ENCODE measurements at places on chromosomes 13 and 19.

DNA sequence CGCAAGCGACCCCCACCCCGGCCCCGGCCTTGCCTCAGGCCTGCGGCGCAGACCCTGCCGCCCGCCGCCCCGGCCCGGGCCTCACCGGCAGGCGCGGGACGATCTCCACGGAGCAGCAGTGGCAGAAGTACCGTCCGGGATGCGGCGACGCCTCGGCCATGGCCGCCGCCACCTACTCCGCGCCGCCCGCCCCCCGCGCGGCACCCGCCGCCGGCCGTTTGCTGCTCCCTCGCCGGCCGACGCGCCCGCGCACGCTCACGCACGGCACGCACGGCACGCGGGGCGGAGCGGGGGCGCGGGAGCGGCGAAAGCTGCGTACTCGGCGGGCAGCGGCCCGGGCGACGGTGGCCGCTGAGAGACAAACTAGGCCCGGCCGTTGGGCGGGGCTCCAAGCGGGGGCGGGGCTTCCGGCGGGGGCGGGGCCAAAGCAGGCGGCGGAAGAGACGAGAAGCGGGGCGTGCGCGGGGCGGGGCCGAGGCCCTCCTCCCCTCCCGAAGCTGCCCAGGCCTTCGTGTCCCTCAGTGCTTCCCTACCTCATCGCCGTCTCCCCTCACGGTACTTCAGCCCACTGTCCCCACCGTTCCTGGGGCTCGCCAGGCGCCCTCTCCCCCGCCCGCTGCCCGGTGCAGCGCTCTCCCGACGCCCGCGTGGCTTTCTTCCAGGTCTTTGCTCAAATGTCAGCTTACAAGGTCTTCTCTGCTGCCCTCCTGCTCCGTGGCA lies at the start of gene RNF126:
Gene RNF126, minus strand, starts transcription at position 253 of the 720 bp plus-strand sequence. Its CDS starts 93 bp downstream, at position 160.
- H3K4me3 ChIP-seq: peak within 1 kb of the TSS; percentile 88
- DNase-seq: peak; percentile 96
- peaks cover 16% of the 10 kb centered on the region for H3K4me1 ChIP-seq
- no peaks in the 10 kb centered on the region for H3K27me3 ChIP-seq
- H3K36me3 ChIP-seq: no peaks in the 10 kb centered on the region

DNA sequence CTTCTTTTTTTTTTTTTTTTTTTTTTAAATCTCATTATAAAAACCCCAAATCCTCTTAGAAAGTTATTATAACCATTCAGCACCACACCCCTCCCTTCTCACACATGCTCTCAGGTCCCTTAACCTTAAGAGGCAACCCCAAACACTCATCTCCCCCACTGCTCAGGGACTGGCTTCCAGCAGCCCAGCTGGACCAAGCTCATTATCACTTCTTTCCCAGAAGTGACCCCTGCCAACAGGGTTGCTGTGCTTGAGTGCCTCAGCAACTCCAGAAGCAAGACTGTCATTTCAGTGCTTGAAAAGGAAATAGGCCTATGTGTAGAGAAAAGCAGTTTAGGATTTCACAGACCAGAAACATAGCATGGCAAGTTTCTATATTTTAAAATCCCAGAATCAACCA lies 84.3 kb downstream of the SLAIN1 start:
- H3K4me1 ChIP-seq: no peaks in the 10 kb centered on the region
- DNase-seq: no peak
- H3K4me3 ChIP-seq: no peak overlapping the region
- no peak overlapping the region for H3K27ac ChIP-seq
- no peaks in the 10 kb centered on the region for H3K27me3 ChIP-seq

GRCh38 chr13:113302986-113303385 lies 5.9 kb downstream of the LAMP1 start:
- H3K36me3 ChIP-seq: no peaks in the 10 kb centered on the region
- H3K27ac ChIP-seq: no peak overlapping the region
- no peak for DNase-seq
- no peak overlapping the region for H3K4me3 ChIP-seq

- no peak for DNase-seq
- H3K27ac ChIP-seq: no peak overlapping the region
- H3K4me3 ChIP-seq: no peak overlapping the region
- H3K36me3 ChIP-seq: no peaks in the 10 kb centered on the region
- no peaks in the 10 kb centered on the region for H3K27me3 ChIP-seq
- no peaks in the 10 kb centered on the region for H3K4me1 ChIP-seq
Observed at GRCh38 chr13:23175920-23176319, 4.9 kb upstream of the SGCG start.

DNA sequence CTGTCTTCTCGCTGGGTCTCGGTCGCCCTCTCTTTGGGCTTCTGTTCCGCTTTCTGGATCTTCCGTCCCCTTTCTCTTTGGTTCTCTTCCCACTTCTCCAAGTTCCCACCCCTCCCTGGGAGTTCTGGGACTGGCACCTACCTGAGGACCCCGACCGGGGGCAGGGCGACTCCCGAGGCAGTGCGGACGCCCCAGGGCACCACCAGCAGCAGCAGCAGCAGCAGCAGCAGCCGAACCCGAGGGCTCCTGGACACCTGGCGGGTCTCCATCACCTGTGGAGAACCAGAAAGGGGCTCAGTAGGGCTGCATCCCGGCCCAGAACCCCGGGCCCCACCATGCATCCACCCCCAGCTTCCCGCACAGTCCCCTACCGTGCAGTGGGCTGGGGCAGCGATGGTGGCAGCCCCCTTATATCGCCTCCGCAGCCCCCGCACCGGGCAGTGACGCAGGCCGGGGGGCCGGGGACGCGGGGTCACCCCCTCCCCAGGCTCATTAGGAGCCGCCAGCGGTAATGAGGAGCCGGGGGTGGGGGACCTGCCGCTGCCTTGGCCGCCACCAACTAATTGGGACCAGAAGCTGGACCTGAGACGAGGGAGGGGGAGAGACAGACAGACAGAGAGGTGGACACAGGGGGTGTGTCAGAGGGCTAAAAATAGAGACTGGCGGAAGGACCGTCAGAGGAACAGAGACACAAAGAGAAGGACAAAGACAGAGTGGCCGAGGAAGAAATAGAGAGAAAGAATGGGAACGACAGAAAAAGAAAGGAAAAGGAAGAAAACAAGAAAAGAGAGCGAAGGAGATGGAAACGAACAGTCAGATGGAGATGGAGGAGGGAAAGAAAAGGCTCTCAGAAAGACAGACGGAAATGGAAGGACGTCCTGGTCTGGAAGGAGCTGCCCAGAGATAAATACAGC lies at the start of gene PTH2:
Gene PTH2, minus strand, starts transcription at position 371 of the 914 bp plus-strand sequence. Its CDS starts 102 bp downstream, at position 269.
- no peaks in the 10 kb centered on the region for H3K36me3 ChIP-seq
- DNase-seq: no peak
- peaks cover 21% of the 10 kb centered on the region for H3K4me1 ChIP-seq
- H3K4me3 ChIP-seq: peak within 1 kb of the TSS; percentile 38

- DNase-seq: no peak
- H3K36me3 ChIP-seq: no peaks in the 10 kb centered on the region
- no peak overlapping the region for H3K4me3 ChIP-seq
- H3K4me1 ChIP-seq: no peaks in the 10 kb centered on the region
Observed at GRCh38 chr13:38543561-38543960, 143.3 kb upstream of the FREM2 start.

- no peak for DNase-seq
- H3K4me3 ChIP-seq: peak overlapping the region; percentile 99
- peaks cover 7% of the 10 kb centered on the region for H3K4me1 ChIP-seq
Observed at GRCh38 chr19:49512970-49513745, 697 bp downstream of the FCGRT start.

DNA sequence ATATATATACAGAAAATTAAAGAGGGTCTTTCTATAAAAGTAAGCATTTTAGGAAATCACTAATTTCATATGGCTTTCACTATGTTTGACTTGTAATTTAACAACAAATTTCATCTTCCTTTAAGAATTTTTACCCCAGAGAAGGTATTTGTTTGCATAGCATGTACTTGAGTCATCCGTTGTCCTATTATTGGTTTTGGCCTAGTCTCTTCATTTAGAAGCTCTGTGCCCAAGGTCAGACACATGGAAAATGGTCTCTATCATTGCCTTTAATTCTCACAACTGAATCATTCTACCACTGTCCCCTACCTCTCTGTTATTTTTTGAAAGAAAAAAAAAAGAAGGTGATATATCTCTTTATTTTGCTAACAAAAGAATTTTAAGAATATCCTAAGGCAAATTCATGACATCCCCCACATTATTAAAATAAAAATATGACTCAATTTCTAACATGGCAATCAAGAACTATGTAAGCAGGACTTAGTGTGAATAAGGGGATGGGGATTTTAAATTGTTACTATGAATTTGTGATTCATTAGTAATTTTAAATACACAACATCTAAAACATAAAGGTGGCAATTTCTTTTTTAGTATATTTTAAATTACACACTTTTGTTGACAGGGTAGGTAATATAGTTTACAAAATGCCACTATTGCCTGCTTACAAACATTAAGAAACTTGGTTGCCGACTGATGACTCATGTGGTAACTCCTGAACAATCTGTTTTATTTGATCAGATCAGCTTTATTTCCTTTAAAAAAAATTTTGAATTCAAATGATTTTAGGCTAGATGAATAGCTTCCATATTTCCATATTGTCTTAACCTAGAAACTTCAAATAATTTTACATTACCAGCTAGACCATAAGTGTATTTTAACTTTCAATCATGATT lies 13.9 kb downstream of the SLITRK5 start:
- no peaks in the 10 kb centered on the region for H3K4me1 ChIP-seq
- no peak overlapping the region for H3K4me3 ChIP-seq
- no peak for DNase-seq

GRCh38 chr13:33322965-33323668 lies 37.6 kb upstream of the STARD13 start:
- peaks cover 4% of the 10 kb centered on the region for H3K4me1 ChIP-seq
- H3K36me3 ChIP-seq: no peaks in the 10 kb centered on the region
- H3K27ac ChIP-seq: peak overlapping the region; percentile 63
- no peaks in the 10 kb centered on the region for H3K27me3 ChIP-seq

GRCh38 chr13:20461860-20462532 lies 63.7 kb downstream of the CRYL1 start:
- no peak overlapping the region for H3K27ac ChIP-seq
- no peaks in the 10 kb centered on the region for H3K4me1 ChIP-seq
- no peaks in the 10 kb centered on the region for H3K36me3 ChIP-seq
- no peaks in the 10 kb centered on the region for H3K27me3 ChIP-seq
- DNase-seq: no peak

Data from ascending aorta (tissue), 2 donors.